Large intestine (tissue), 12 donors: ENCODE measurements at places on chromosomes 1 and 21.

GRCh38 chr1:150973258-150973835, 1.3 kb downstream of the CERS2 start:
- DNase-seq = peak; percentile 45

DNA sequence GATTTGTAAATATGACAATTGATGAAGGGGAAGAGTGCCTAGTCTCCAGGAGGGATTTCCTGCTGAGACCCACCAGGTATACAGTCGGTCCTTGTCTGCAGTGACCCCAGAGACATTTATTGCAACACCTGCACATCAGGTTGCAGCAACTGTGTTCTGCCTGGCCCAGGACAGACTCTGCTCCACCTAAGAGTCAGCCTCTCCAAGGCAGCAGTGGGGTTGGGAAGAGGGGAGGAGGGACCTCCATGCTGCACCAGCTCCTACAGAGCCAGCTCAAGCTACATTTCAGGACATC, 120.4 kb upstream of the IRF2BP2 start:
- DNase-seq = no peak

- no peak for DNase-seq
Observed at GRCh38 chr1:88179943-88180342, 504.1 kb upstream of the PKN2 start.

GRCh38 chr1:4624801-4625200, 29.6 kb upstream of the AJAP1 start:
- no peak for DNase-seq

DNA sequence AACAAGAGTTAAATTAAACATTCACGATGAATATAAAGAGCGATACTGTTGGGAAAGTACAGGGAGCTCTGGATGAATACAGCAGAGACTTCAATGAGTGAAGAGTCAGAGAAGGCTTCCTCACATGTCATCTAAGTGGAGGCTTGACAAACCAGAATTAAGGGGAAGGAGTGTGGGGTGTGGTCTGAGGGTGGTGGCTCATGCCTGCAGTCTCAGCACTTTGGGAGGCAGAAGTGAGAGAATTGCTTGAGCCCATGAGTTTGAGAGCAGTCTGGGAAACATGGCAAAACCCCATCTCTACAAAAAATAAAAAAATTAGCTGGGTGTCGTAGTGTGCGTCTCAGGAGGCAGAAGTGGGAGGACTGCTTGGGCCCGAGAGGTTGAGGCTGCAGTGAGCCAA, 8.7 kb downstream of the SDHB start:
- no peak for DNase-seq

DNA sequence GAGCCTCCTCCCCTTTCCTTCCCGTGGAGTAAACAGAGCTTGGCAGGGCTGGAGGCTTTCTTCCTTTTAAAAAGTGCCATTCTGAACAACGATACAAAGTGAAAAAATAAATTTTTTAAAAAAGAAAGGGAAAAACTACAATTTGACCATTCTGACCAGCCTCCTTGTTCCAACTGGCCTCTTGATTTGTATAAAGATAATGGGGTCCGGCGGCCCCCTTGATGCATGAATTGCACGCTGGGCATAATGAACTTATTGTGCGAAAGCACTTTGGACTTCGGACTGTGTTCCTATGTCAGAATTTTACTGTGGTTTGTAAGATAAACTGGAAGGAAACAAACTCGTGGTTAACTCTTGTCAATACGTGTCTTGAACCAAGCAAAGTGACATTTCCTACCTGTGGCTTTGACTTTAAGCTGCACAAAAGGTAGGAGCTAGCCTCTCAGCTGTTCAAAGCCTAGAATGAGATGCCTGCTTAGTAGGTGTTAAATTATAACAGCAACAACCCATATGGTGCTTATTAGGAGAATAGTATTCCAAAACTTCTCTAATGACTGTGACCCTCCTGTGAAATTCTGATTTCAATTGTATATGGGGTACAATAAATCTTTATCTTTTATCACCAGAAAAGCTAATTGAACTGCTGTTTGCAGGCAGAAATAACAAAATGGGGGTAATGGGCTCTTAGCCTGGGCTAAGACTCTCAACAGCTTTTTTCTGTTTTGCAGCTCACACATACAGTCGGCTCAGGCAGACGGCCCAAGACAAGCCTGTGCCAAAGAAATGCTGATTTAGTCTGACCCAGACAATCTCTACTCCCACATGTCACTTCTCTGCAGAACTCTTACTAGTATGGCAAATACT, 9.3 kb downstream of the IRF2BP2 start:
- peak; percentile 92 for DNase-seq

- peak; percentile 80 for DNase-seq
Observed at GRCh38 chr1:59692591-59692990, 122.2 kb upstream of the HOOK1 start.

DNA sequence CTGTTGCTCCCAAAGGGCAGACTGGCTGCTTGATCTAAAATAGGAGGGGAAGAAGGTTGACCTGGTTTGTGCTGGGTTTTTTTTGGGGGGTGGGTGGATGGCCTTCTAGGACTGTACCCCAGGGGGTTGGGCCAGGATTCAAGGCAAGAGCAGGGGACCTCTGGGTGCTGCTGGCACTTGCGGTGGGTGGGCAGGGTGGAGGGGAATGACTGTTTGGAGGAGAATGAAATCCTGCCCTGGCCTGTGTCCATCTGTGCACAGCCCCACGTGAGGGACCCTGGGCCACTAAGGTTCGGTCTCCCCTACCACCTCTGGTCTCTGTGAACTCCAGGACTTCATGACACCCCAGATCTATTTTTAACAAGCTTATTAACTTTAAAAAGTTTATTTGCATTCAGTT, 414.2 kb downstream of the PTPRU start:
- no peak for DNase-seq

DNA sequence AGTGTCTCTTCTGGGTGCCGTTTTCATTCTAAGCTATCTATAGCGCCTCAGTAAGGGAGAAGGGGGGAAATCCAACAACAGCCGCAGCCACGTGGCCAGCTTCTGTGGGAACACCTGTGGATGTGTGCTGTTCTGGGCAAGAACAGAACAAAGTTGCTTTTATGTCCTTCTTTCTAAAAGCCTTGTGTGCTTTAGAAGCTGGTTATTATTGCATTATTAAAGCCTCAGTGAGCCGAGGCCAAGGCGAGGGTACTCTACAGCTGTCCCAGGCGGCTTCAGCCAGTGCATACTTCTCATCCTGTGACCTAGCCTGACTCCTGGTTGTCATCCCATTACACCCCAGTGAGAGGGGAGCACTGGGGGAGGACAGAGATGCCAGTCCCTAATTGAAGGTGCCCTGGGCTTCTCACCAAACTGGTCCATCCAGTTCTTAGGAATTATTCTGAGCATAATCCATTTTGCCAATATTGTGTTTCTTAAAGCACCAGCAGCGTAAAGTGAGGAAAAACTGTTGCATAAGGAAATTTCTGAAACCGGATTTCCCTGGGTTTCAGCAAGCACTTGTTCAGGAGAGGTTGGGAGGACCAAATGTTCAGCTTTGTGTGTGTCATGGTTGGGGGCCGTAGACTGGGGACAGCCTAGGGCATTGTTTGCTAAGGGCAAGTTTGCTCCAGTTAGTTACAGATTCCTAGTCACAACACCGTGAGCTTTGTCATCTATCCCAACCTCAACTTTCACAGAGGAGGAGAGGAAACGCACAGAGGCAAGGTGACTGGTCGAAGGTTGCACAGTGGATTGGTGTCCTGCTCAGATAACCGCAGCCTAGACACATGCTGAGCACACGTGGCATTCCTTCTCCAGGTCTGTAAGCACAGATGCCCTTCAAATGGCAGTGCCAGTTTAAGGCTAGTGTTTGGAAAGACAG, 61.0 kb upstream of the ATP1A1 start:
- DNase-seq = peak; percentile 86

DNA sequence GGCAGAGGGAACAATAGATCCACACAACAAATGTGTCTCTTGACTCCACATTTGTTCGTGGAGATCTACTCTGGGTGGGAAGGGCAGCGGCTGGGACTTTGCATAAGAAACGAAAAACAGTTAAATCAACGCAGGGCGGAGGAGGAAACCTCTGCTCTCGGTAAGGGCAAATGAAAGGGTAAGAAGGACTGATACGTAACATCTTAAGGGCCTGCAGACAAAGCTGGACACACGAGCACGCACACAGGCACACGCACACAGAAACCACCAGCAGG, 57.3 kb downstream of the MRPL37 start:
- DNase-seq = no peak

DNA sequence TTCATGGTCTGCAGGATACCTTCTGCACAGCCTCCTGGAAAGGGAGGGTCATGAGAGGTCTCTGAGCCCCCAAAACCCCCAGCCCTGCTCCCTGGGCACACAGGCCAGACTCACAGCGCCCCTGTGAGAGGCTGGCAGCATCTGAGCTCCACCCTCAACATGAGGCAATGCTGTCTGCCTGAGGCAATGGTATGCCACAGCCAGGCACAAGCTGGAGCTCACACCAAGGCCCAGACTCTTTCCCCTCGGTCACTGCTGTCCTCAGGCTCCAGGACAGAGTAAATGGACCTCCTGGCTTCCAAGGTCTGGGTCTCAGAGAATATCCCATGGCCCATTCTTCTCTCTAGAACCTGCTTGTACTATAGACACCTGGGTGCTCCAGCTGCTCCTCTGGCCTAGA, 17.2 kb downstream of the MEF2D start:
- DNase-seq = no peak

DNA sequence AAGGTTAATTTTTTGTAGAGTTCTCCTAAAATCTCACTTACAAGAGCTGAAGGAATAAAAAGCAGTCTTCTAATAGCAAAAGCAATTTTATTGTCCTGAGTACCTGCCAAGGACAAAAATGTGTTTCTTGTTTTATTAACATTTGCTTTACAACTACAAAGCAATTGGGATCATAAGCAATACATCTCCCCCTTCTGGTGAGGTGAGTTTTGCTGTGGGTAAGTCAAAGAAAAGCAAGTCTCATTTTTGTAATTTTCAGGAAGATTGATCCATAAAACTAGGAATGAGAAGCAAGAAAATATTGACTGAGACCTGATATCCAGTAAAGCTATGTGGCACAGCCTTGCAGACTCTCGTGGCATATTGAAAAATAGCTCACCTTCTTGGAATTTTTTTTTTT, 2162.7 kb downstream of the NCAM2 start:
- DNase-seq = no peak

DNA sequence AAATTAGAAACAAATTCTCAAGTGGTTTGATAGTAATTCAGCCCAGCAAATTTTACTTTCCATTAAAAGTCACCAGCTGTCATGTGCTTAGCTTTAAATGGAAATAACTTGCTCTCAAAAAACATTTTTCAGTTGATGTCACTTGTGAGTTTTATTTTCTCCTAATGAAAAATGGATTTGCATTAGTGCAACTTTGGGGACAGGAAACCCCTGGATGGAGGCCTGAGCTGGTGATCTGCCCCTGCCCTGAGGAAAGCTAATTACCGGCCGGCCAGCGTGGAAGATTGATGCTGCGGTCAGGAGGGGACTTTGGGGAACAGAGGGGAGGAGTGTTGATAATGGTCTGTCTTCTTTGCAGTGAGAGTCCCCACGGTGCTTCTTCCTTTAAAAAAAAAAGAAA, 66.8 kb upstream of the ANGPTL1 start:
- no peak for DNase-seq

- no peak for DNase-seq
Observed at GRCh38 chr21:34834290-34834689, 165.5 kb downstream of the CLIC6 start.

DNA sequence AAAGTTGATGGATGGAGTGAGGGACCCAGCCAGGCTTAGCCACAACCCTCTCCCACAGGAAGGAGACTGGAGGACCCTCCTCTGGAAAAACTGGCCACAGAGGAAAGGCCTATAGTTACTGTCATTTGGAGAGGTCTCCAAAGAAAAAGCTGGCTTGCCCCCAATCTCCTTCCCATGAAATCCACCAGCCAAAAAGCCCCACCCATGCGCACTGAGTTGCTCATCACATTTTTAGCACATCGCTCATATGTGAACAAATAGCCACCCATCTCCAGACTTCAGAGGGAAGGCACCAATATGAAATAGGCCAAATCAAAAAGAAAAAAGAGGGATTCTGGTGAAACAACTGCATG, 36.9 kb upstream of the QSOX1 start:
- DNase-seq = no peak

GRCh38 chr21:45304945-45305344, 17.2 kb upstream of the POFUT2 start:
- DNase-seq = no peak

GRCh38 chr1:156310962-156311361, 11.9 kb upstream of the VHLL start:
- DNase-seq = no peak

DNA sequence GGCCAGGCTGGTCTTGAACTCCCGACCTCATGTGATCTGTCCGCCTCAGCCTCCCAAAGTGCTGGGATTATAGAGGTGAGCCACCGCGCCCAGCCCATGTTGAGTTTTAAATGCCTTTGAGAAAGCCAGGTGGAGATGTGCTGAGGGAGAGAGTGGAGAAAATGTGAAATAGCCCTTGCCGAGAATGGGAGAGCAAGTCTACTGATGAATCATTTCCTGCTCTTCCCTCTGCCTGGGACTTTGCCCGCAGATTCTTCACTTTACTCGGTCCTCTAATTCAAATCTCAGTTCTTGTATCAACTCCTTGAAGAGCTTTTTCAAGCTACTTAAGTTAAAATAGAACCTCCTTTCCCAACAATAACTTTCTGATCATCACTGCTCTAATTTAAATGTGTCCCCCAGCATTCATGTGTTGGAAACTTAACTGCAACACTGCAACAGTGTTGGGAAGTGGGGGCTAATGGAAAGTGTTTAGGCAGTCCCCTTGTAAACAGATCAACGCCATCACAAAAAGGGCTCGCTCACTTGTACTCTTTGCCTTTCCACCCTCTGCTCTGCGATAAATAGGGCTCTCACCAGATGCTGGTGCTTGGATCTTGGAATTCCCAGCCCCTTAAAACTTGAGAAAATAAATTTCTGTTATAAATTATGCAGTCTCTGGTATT, 27.8 kb downstream of the OSBPL9 start:
- peak; percentile 64 for DNase-seq

- no peak for DNase-seq
Observed at GRCh38 chr1:16717336-16718098, 22.8 kb upstream of the RNU1-4 start.

DNA sequence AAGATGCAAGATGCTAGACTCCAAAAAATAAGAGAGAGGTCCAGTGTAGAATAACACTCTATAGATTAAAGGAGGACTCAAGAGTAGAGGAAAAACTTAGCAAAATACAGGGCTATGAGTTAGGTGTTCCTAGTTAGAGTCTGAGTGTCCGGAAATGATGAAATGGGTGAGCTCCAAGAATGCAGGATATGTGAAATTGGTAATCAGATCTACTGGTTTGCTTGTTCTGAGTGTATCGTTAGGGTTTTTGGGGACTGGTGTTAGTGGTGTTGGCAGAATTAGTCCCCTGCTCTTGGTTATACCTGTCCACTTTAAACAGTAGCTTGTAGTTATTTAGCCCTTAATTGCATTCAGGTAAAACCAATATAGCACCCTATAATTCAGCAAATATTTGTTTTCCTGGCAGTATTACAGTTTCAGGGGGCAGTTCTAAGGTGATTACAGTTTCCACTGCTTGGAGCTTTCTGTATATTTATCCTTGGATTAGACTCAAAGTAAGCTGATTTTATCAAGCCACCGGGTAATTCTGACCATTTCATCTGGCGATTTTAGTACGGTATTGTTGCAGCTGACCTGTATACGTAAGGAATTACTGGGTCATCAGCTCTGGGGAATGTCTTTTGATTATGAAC, 332.7 kb downstream of the CHRM3 start:
- DNase-seq = no peak
